Kidney capillary endothelial cell (primary cell): ENCODE measurements at places on chromosomes 4 and X.

- DNase-seq, result peak; percentile 40
These were observed 77.3 kb upstream of the NOCT start for GRCh38 chr4:138938366-138938690.

DNA sequence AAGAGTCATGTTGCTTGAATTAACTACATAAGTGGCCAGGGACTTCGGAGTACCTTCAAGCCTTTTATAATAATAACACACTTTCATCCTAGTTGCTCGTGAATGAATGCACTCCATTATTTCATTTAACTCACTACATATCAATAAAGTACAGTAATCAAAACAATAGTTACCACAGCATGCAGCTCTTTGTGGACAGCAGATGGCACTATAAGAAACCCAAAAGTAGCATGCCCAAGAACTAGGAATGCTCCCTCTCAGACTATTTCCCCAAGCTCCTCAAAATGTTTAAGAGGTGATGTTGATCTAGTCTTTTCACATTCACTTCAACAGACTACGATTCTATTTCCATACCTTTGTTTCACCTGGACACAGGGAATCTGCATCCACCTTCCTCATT, 500.8 kb upstream of the DIAPH2 start:
- no peak for DNase-seq

DNA sequence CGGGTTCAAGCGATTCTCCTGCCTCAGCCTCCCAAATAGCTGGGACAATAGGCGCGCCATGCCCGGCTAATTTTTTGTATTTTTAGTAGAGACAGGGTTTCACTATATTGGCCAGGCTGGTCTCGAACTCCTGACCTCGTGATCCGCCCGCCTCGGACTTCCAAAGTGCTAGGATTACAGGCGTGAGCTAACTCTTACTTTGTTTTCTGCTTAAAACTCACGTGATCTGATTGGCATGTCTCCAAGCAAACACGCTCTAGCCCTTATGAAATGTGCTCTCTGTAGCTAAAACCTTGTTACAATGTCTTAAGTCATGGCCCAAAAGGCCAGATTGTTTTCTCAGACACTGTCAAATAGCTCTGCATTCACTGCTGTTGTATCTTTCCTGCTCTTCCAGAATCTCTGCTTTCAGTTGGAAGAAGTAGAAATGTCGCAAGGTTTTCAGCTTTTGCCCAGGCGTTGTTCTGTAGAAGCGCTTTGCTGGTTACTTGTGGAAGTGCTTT, 39.7 kb upstream of the OGT start:
- DNase-seq, result no peak

DNA sequence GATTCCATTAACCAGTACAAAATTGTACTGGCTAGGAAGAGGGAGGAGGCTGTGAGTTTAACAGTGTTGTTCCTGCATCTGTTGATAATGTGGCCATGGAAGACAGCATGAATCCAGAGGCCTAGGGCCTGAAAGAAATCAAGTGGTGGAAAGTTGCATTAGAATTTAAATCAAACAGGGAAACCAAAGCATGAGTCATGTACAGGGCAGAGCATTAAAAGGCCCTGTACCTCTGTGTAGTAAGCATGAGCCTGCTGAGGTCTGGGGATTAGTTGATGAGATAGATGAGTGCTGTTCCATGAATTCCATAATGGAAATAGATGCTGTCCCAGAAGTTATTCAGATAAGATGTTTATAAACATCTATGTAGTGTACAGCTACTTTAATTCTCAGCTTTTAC, 58.3 kb downstream of the MID1IP1 start:
- DNase-seq, result no peak

DNA sequence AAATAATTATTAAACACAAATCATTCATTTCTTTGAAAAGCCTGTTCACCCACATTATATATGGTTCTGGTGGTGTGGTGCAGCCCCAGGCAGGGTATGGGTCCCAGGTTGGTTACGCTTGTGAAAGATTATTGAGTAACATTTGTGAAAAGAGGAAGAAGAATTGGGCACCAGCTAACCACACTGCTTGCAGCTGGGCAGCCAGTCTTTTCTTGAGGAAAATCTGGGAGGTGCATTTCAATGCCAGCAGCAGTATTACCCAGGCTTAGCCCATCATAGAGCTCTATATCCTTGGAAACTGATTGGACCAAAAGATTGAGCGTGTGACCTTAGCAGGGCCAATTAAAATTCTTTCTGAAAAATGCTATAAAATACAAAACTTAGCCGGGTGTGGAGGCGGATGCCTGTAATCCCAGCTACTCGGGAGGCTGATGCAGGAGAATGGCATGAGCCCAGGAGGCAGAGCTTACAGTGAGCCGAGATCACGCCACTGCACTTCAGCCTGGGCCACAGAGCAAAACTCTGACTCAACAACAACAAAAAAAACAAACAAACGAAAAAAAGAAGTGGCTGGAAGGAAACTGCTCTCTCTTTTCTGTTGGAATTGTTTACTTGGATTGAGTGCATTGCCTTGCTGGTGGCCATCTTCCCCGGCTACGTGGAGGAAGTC, 9.7 kb upstream of the PLAC8 start:
- DNase-seq, result no peak

DNA sequence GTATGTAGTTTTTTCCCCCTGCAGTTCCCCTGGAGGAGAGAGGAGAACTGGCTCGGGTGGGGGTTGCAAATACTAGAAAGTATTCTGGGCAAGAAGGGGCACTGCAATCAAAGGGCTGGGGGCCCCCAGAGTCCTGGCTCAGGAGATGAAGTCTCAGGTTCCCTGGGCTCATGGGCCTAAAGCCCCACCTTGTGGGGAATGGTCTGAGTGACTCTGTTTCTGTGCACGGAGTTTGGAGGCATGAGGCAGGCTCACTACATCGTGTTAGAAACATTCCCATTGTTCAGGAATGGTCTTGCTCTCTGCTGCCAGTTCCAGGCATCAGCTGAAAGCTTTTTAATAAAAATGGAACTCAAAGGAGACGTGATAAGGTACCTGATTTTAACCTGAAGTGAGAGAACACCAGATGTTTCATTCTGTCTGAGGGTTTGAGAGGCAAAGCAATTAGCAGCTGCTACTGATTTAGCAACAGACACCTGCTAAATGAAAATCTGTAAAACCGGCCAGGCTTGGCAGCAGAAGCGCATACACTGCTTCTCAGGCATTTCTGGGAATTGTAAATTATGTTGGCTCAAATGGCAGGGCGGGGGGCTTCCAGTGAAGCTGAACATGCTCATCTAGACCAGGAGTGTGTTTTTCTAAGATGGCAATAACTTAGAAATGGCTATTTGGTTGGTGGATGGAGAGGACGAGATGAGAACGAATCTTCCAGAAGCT, 122.7 kb downstream of the TMEM164 start:
- DNase-seq, result no peak

GRCh38 chr4:158949099-158949498, 153.8 kb upstream of the RAPGEF2 start:
- peak; percentile 62 for DNase-seq

DNA sequence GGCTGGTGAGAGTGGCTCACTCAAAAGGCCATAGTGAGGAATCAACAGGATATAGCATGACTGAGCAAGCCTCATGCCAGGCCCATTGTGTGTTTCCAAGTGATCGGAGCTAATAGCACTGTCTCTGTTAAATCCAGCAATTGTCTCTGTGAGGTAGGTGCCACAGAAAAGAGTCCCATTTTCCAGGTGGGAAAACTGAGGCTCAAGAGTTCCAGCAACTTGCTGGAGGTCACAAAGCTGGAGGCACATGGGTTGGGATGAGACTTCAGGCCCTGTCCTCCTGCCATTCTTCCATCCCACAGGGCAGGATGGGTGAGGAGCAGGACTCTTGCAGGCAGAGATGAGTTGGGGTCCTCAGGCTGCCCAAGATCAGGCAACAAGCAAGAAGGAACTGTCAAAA, 1.1 kb upstream of the CYTL1 start:
- no peak for DNase-seq

DNA sequence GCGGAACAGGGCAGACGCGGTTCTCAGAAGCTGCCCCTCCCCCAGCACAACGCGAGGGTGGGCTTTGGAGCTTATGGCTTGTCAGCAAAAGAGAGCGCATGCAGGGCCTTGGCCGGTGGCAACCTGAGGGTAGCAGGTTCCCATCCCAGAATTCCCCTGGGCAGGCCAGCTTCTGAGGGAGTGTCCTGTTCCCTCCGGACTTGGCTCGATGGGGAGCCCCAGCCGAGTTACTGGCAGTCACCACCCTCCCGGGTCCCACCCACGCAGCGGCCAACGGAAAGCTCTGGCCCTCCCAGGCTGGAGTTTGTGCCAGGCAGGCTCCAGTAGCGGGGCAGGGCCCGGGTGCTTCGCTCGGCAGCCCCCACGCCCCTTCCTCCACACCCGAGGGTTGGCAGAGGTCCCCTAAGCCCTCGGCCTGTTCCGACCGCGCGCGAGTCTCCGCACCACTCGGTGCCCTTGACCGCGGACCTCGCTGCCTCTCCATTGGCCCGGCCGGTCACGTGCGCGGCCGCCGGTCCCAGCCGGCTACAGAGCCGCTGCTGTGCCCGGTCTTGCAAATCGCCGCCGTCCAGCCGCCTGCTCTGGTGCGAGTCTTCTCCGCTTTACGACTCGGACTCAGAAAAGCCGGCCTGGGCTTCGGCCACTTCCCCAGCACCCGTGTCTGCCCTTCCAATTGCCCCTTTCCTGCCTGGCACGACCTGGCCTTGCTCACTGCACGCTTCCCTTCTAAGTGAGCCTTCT, 20.9 kb upstream of the MTM1 start:
- DNase-seq, result no peak

GRCh38 chr4:1012034-1012739, 761 bp downstream of the FGFRL1 start:
- no peak for DNase-seq

- no peak for DNase-seq
These were observed 57.7 kb downstream of the ARHGAP10 start for GRCh38 chr4:147789596-147789995.

DNA sequence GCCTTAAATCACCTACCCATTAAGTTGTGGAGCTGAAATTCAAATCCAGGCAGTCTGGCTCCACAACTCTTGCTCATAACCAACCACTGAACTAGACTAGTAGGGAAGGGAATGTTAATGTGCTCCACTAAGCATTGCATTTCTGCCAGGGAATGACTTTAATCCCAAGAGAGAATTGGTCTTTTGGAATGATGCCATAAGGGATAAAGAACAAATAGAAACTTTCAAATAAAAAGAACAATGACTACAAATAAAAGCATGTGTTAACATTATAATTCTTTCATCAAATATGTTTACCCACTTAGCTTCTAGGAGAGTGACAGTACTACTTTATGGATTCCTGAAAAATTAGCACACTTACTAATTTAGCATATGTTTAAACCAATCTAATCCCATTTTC, 905.9 kb downstream of the CENPC start:
- DNase-seq, result no peak

DNA sequence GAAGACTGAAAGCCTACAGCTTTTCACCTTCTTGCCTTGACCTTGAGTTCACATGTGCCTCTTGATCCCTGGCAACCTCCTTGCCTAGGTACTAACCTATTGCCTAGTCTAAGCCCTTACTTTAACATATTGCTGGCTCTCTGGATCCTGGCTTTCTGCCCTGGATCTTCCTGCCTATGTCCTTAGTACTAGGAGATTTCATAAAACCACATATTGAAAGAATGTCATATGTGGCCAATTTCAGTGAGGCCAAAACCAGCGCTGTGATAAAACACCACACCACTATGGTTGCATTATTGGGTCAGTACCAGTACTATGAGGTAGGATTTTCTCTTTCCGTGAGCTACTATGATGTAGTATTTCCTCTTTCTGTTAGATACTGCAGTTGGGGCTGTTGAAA, 80.4 kb downstream of the CT47B1 start:
- no peak for DNase-seq

DNA sequence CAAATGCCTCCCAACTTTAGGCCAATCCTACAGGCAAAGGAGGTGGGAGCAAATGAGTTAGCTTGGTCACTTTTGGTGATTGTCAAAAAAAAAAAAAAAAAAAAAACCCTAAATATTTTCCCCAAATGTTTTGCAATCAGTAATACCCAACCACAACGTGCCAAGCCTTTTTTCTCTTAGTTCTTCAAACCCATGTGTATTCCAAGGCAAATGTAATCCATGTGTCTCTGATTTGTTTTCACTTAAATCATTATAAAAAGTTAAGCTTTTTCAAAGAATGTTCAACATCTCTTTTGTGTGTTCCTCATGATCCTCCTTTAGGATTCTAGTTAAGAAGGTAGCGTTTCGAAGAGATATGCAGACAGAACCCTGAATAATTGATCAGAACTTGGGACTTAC, 328.4 kb downstream of the PAPSS1 start:
- DNase-seq, result no peak

GRCh38 chrX:44400588-44400987, 57.1 kb upstream of the EFHC2 start:
- DNase-seq, result peak; percentile 42

DNA sequence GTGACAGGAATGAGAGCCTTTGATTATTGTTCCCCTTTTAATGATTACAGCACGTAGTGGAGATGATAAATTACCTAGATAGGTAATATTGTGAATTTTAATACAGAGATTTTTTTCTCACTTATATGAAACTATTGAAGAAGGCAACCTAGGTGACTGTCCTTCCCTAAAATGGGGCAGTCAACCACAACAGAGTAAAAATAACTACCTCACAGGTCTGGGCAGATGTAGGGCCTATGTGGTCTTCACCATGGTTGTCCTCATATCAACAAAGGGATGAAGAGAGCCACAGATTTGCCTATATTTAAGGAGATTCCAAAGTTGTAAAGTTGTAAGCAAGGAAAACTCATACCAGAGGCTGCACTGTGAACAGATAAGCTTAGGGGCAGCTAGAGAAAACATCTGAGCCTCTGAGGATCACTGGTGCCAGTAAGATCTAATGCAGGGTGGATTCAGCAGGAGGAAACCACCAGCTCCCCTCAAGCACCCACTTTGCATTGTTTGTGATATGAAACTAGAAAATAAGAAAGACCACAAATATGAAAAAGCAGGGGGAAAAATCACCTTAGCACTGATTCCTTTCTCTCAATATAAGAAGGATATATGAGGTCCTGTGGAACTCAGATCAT, 547.9 kb upstream of the GALNTL6 start:
- no peak for DNase-seq

DNA sequence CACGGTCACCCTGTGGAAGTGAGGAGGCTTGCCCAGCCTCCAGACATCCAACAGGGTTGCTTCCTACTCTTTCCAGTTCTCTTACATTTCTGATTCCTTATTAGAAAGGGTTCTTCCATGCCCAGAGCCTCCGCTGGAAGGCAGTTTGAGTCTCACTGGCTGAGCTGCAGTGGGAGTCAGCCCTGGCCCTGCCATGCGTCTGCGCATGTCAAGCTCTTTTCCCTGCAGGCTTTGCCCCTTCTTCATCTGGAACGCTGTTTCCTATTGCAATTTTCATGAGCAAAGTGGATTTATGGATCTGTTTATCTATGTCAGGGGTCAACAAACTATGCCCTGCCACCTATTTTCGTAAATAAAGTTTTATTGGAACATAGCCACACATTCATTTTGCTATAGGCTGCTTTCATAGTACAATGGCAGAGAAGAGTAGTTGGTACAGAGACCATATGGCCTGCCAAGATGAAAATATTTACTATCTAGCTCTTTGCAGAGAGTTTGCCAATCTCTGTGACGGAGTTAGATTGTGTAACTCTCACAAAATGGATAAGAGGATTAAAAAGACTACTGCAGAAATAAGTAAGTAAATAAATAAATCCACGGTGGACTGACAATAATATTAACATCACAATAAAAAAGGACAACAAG, 3.9 kb upstream of the CHRNA9 start:
- DNase-seq, result no peak

- DNase-seq, result no peak
These were observed 139.7 kb downstream of the MAML3 start for GRCh38 chr4:140014284-140014683.

- no peak for DNase-seq
These were observed 5.8 kb upstream of the SEPTIN11 start for GRCh38 chr4:76943790-76944189.
